ENCODE measurements at places on chromosomes 6 and 20.

GRCh38 chr6:43510827-43511163 lies 649 bp upstream of the LRRC73 start:
- no peak for DNase-seq

- DNase-seq: no peak
These were observed 607.1 kb downstream of the MEI4 start for GRCh38 chr6:78259935-78260334.

DNA sequence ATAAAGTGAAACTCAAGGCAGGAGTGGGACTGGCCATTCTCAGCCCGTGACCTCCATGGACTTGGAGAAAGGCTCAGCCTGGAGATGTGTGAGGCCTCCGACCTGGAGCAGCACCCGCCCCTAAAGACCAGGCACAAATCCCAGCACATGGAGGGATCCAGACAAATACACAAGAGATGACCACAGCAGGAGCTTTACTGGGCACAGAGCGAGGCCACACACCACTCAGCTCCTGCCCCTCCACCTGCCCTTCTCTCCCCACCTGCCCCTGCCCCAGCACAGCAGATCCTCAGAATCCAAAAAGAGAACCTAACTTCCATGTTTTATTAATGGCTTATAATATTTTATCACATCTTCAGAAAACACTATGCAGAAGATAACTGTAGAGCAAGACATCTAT lies 20.4 kb upstream of the MICB start:
- DNase-seq: no peak

DNA sequence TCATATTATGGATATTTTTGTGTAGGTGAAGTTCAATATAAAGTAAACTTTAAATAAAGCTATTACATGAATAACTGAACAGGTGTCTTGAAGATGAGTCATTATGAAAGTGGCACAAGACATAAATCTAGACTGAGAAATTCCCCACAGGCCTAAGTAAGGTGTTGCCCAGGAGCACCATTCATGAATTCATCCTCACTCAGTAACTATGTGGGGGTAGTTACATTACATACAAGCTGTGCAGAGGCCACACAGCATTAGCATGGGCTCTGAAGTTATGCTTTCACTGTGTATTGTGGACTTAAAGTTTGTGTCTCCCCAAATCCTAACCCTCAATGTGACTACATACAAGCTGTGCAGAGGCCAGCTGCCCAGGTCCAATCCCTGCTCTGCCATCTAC lies 65.9 kb downstream of the BCAS1 start:
- no peak for DNase-seq

- DNase-seq: no peak
These were observed 105.7 kb downstream of the MTHFD1L start for GRCh38 chr6:150971219-150971618.

GRCh38 chr6:142947714-142948480 lies 2.9 kb upstream of the HIVEP2 start:
- no peak for DNase-seq

GRCh38 chr6:42879372-42880239 lies at the start of gene RPL7L1:
TSS of gene RPL7L1 (plus strand) at chr6:42879616. CDS start at chr6:42879911, 295 bp downstream.
- peak; percentile 32 for DNase-seq

GRCh38 chr6:111677249-111677990 lies 71.7 kb upstream of the TRAF3IP2 start:
- no peak for DNase-seq

DNA sequence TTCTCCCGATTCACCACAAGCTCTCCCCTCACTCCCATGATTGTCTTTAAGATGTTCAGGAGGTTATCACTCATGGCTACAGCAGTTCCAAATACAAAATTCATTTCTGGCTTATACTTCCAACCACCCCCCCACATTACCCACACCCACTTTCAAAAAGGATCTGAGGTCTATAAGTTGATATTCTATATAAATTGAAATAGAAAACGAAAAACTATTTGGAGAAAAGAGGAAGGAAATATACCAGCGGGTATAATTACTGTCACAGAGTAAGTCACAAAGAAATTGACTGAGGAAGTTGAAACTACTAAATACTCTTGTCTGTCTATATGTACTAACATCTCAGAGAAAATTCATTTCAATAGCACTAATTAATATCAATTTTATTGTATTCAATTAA lies 112.7 kb upstream of the TNFAIP3 start:
- no peak for DNase-seq

- DNase-seq: no peak
These were observed 935.1 kb downstream of the KIF16B start for GRCh38 chr20:15637950-15638754.

DNA sequence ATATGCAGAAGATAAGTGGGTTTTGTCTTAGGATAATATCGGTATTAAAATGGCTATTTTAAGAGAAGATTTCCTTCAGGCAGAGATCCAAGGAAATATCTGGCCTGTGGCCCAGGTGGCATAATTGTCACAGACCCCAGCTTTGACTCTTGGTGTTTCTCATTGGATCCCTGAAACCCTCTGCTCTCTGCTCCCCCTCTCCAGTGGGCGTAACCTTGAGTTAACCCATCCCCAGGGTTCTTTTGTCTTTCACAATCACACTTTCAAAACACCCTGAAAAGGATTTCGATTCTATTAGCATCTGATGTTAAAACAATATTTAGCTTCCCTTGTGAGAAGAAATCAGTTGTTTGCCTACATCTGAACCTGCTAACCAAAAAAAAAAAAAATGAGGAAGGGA lies 7.2 kb downstream of the SSTR4 start:
- no peak for DNase-seq

DNA sequence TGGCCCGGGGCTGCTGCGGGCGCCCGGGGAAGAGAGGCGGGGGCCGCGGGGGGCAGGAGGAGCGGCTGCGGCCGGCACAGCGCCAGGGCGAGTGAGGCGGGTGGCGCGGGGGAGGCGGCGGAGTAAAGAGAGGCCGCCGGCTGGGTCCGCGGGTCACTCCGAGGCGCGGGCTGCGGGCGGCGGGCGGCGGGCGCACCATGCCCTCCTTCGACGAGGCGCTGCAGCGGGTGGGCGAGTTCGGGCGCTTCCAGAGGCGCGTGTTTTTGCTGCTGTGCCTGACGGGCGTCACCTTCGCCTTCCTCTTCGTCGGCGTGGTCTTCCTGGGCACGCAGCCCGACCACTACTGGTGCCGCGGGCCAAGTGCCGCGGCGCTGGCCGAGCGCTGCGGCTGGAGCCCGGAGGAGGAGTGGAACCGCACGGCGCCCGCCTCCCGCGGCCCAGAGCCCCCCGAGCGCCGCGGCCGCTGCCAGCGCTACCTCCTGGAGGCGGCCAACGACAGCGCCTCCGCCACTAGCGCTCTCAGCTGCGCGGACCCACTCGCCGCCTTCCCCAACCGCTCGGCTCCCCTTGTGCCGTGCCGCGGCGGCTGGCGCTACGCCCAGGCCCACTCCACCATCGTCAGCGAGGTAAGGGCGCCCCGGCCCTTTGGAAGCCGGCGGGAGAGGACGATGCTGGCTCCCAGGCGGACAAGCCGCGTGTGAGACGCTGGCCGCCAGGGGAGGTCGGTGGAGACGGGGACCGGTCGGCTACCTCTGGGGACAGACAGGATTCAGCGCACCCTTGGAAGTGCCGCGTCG lies at the start of gene SLC22A3:
Gene SLC22A3, plus strand, starts transcription at position 156 of the 797 bp plus-strand sequence. Its CDS starts 42 bp downstream, at position 198.
- DNase-seq: no peak

DNA sequence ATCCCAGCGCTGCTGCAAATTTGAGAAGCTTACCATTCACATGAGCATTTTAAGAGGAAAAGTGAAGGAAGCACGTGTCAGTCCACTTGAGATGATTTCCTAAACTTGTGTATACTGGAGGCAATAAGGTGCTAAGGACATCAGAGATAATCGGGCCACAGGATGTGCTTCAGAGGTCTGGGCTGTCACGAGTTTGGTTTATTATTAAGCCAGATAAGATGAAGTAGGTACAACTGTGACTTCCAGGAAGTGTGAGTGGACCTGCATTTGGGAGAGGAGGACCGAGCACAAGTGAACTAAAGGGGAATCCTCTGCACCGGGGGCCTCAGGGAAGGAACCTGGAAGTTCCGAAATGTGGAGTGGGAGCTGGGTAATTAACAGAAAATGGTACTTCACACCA lies 1.4 kb downstream of the SAMD5 start:
- no peak for DNase-seq

GRCh38 chr20:1870323-1870722 lies 24.9 kb upstream of the SIRPA start:
- DNase-seq: no peak

GRCh38 chr6:21263531-21264287 lies 329.8 kb upstream of the SOX4 start:
- DNase-seq: no peak

- DNase-seq: no peak
These were observed 9.7 kb upstream of the GCNT2 start for GRCh38 chr6:10511477-10511876.

- no peak for DNase-seq
These were observed 104.2 kb upstream of the PDE10A start for GRCh38 chr6:165767228-165767627.

DNA sequence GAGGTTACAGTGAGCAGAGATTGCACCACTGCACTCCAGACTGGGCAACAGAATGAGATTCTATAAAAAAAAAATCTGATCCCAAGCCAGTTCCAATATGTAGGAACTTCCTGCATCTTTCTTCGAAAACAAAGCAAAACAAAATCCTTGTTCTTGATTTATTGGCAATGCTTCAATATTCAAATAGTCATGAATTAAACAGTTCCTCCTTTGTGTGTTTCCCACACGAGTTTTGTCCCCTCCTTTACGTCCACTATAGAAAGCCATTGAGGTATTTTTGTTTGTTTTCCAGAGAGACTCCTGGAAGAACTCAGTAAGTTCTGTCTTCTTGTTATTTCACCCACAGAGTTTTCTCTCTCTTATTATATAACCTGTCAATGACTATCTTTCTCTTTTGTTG lies 7.6 kb downstream of the BTN1A1 start:
- no peak for DNase-seq

GRCh38 chr20:19860737-19861136 lies 102.7 kb downstream of the RIN2 start:
- no peak for DNase-seq

GRCh38 chr6:105991561-105992314 lies 94.4 kb upstream of the PRDM1 start:
- DNase-seq: no peak

GRCh38 chr6:170290296-170291128 lies at the start of gene DLL1:
TSS of gene DLL1 (minus strand) at chr6:170291078. CDS start at chr6:170290139, 939 bp downstream.
- peak; percentile 82 for DNase-seq

All from C1 segment of cervical spinal cord (tissue), 14 donors.